Activated CD4-positive, alpha-beta T cell treated with anti-CD3 and anti-CD28 coated beads for 36 hours (primary cell): ENCODE measurements at places on chromosomes 2 and 18. TPM values are rescaled to one million over a fixed set of nuclear protein-coding genes. Genes with fewer than 3 reads are reported as not detected.
A peak's percentile ranks its signal among the peaks of the same experiment; 100 is the strongest.

- DNase-seq = no peak
Measured at GRCh38 chr2:16006537-16007166, 66.3 kb downstream of the MYCN start.

DNA sequence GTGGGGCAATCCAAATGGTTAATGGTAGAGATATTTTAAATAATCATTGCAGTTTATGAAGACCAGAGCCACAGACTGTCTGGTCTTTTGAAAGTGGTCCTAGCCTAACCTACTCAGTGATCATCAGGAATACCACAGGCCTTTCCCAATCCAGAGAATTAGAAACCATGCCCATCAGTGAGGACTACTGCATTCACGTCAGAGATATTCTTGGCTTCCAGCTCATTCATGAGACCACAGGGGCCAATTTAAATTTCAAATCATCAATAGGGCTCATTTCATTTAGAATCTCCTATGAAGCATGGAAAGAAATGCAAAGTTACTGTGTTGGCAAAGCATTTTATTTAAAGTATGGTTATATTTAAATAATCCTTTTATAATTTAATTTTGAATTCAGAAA, 362.3 kb upstream of the KCNJ3 start:
- DNase-seq = no peak

- no peak for DNase-seq
Measured at GRCh38 chr2:232878855-232879617, 9.0 kb downstream of the SNORC start.

- DNase-seq = peak; percentile 52
Measured at GRCh38 chr2:64913357-64913869, 75.8 kb upstream of the SLC1A4 start.

DNA sequence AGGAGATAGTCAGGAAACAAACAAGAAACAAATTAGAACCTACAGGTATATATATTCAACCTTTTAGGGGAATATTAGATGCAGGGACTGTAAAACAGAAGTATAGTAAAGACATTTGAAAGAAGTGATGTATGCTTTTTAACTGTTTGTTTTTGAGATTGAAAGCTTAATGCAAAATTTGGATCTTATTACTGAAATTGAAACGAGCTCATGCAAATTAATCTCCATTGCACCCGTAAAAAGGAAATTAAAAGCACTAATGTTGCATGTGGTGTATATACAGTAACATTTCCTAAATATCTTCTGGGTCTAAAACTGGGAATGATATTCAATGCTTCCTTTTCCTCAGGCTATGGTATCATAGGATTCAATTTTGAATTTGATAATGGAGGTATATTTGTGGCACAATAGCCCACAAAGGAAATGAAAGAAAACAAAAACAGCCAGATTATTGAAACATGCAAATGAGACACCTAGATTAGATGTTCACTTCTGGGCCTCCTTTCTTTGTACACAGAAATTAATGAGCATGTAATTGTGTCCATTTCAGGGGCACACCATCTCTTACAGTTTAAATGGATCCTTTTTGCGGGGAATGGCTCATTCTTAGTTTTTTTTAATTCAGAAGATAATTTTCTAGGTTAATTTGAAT, 1.6 kb upstream of the ELOA2 start:
- DNase-seq = no peak

DNA sequence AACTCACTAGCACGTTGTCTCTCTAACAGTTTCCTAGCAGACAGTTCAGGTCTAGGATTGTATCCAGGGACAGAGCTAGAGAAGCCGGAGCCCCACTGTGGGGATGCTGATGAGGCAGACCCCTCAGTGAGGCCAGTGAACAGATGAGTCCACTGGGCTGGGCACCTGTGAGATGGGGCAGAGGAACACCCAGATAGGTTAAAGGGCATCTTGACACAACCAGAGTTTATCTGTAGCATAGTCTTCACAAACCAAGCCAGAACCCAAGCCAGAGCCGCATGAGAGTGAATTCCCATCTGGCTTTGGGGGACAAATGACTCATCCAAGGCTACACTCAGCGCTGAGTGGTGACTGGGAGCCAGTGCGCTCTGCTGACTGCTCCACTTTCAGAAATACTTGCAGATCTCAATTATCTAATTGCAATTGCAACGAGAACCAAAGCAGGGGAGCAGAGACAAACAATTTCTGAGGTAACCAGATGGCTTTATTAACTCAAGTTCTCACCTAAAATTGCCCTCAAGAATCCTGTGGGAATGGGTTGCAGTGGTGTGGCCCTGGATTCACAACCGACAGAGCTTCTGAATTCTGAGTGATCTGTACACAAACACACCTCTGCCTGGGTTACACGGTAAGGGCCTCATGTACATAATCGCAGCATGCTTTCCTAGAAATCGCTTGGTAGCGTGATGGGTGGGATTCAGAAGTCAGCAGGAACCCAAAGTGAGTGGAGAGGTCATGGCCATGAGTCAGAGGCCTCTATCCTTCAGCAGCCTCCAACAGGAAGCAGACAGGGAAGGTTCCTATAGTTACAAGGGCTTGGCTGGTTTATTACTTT, 48.7 kb upstream of the MSH2 start:
- DNase-seq = no peak

- DNase-seq = no peak
Measured at GRCh38 chr2:183269956-183270355, 145.7 kb downstream of the NUP35 start.

- DNase-seq = no peak
Measured at GRCh38 chr2:8322634-8323033, 359.2 kb upstream of the ID2 start.

DNA sequence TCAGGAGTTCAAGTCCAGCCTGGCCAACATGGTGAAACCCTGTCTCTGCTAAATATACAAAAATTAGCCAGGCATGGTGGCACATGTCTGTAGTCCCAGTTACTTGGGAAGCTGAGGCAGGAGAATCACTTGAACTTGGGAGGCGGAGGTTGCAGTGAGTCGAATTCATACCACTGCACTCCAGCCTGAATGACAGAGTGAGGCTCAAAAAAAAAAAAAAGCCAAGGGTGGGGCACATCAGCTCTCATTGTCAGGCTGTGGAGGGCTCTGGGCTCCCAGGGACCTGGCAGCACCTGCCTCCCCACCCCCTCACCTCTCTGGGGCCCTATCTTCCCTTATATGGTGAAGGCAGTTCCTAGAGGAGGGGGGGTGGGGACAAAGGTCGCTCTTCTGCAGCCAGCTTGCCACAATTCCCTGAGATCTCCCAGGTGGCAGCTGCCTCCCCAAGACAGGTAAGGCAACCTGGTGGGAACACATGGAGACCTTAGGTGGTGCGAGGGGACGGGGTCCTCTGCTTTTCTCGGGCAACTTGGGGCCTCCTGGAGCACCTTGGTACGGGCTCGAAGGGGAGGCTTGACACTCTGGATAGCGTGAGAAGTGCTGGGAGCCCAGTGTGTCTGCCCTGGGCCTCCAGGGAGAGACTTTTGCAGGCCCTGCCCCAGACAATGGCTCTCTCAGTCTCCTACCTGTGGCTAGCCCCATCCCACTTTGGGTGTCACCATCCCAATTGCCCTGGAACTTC, at the start of gene VIL1:
Gene VIL1, plus strand, starts transcription at position 407 of the 742 bp plus-strand sequence. CDS start 4,656 bp downstream, outside the sequence.
- no peak for DNase-seq

- no peak for DNase-seq
Measured at GRCh38 chr2:42922790-42923579, 130.6 kb upstream of the HAAO start.

DNA sequence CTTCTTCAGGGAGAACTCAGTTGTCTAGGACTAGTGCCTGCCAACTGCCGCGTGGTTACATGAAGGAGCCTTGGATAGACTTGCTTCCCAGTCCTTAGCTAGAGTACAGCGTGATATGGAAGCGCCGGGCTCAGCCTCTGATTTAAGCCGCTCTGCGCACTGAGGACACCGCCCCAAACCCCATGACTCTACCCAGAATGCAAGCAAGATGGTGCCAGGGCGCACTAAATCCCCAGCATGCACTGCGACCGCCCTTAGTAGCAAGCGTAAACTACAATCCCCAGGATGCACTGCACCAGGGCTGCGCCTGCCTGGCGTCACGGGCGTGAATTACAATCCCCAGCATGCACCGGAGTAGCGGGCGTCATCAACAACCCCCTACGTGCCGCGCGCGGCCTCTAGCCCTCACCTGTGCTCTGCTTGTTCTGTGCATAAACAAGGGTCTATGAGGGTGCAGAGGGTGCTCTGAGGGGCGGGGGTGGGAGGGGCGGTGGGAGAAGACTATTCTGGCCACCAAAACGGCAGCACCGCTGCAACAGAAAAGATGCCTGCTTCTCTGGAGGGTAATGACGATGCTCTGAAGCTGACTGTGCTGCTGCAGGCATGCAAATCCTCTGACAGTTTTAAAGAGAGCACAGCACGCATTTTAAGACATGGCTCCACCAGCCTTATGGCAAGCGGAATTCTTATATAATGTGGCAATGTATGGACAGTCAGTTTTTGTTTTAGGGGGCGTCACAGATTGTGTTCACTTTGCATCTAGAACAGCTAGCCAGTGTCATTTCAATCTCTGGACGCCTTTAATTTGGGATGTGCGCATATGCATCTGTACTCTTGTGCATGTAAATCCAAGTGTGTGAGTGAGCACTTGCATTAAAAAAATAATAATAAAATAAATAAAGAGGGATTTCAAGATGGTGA, 282.5 kb upstream of the MYT1L start:
- DNase-seq = peak; percentile 95

DNA sequence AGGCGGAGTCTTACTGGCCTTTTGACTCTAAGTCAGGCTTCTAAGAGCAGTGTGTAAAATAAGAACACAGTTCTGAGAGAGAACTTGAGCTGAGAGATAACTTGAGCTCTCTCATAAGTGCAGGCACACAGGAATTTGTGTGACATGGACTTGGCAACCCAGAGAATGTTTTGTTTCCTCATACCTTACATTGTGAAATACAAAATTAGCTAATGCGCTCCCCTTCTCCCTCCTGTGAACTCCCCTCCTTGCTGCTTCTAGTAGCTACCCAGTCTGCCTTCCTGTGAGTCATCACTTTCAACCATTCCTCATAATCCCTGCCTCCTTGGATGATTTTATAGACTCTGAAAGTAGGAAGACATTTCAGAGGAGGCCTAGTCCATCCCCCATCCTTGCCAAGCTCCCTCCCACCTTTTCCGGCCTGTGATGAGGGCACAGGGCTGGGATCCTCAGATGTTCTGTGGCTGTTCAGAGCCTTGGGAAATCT, 22.6 kb downstream of the FER1L5 start:
- no peak for DNase-seq

DNA sequence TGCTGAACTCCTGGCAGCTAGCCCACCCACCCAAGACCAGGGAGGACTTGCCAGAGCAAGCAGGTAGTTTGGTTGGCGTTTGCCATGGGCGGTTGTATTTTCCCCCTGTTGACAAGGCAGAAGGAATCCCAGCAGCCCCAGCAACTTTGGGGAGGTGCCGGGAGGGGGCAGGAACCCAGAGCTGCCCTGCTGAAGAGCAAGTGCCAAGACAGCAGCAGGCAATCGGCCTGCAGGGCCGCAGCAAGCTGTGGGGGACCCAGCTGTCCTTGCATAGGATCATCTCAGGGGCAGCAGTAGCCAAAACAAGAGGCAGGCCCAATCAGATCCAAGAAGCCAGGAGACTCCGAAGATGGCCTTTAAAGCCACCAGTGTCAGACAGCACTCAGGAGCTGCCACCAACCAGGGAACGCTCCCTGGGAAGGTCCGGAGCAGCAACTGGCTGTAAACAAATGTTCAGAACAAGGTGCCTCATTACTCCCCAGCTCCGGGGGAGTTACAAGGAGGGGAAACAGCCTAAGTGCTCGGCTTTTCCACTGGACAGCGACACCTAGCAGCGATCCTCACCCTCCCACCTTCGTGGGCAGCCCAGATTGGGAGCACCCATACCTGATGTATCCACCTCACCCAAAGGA, 2.1 kb downstream of the ST8SIA5 start:
- no peak for DNase-seq

DNA sequence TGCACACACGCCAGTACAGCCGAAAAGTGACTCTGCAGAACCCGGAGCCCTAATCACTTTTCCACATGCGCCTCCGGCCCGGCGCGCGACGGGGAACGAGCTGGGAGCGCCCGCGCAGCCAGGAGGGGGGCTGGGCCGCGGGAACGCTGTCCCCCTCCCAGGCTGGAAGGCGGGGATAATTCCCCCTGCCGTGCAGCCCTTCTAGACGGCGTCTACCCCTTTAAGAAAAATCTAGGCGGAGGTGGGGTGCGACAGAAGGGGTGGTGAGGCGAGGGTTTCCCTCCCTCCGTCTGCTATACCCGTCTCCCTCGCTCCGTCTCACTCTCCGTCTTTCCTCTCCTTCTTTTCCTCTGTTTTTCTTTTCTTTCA, 2.4 kb downstream of the CYP26B1 start:
- DNase-seq = no peak

- peak; percentile 14 for DNase-seq
Measured at GRCh38 chr2:186695081-186695756, 1.4 kb downstream of the FAM171B start.

Gene ALPG
- not detected for total RNA-seq

Gene ST6GAL2
- not detected for total RNA-seq

Gene ASXL2
- 46.4 TPM for total RNA-seq

Gene KCNG3
- total RNA-seq = 0.35 TPM

Gene CROCC2
- total RNA-seq = not detected

Gene MEX3C
- 46.7 TPM for total RNA-seq

Gene SCN1A
- total RNA-seq = not detected

Gene RESP18
- not detected for total RNA-seq

Gene TSPYL6
- not detected for total RNA-seq

Gene CMPK2
- 6.2 TPM for total RNA-seq
